ENCODE measurements at places on chromosomes 6 and 20. TPM values are rescaled to one million over a fixed set of nuclear protein-coding genes. Genes with fewer than 3 reads are reported as not detected.

- peak overlapping the region; percentile 93 for H3K27ac ChIP-seq
- peaks cover 4% of the 10 kb centered on the region for H3K36me3 ChIP-seq
- H3K4me3 ChIP-seq = no peak overlapping the region
- peaks cover 25% of the 10 kb centered on the region for H3K4me1 ChIP-seq
- no peaks in the 10 kb centered on the region for H3K27me3 ChIP-seq
Observed at GRCh38 chr20:57395111-57395966, 4.1 kb downstream of the RBM38 start.

DNA sequence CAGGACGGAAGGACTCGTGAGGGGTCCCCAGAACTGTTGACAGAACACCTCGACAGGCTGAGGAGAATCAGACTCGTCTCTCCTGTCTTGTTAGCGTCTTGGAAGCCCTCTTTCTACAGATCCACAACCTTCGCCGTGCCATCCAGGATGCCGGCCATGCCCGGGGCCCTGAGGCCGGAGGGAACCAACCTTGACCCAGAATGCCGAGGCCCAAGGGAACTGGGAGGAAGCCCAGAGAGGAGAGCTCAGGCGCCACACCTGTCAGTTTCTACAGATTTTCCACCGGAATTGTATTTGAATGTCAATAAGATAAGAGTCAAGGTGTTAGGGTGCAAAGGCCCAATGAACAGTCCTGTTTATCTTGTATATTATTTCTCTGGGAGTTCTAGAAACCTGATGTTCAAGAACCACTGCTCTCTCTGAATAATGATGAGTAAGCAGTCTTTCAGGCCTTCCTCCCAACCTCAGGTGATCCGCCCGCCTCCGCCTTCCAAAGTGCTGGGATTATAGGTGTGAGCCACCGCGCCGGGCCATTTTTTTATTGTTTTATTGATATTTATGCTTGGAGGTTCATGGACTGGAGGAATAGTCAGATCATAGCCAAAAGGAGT, 799 bp upstream of the ME1 start:
- peak; percentile 59 for DNase-seq
- peak overlapping the region; percentile 80 for H3K27ac ChIP-seq
- no peak overlapping the region for H3K4me3 ChIP-seq
- H3K27me3 ChIP-seq = no peaks in the 10 kb centered on the region
- H3K4me1 ChIP-seq = peaks cover 32% of the 10 kb centered on the region
- H3K36me3 ChIP-seq = no peaks in the 10 kb centered on the region

DNA sequence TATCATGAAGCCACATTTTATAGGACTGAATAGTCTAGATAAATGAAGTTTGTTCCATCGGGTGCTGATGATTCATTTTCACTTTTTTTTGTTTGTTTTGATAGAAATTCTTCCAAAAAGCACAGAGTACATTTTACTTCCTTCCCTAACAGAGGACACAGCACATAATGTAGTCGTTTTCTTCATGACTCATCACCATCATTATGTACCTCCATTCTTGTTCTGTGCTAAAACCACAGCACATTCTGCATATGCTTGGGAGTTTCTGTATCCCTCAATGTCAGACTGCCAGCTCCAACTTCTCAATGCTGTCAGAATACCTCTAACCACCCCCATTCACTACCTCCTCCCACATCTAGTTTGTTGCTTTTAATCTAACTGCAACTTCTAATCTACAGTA, 1004.9 kb upstream of the ADGRB3 start:
- no peak for DNase-seq
- no peaks in the 10 kb centered on the region for H3K4me1 ChIP-seq
- no peaks in the 10 kb centered on the region for H3K36me3 ChIP-seq
- H3K27me3 ChIP-seq = no peaks in the 10 kb centered on the region
- H3K27ac ChIP-seq = no peak overlapping the region

DNA sequence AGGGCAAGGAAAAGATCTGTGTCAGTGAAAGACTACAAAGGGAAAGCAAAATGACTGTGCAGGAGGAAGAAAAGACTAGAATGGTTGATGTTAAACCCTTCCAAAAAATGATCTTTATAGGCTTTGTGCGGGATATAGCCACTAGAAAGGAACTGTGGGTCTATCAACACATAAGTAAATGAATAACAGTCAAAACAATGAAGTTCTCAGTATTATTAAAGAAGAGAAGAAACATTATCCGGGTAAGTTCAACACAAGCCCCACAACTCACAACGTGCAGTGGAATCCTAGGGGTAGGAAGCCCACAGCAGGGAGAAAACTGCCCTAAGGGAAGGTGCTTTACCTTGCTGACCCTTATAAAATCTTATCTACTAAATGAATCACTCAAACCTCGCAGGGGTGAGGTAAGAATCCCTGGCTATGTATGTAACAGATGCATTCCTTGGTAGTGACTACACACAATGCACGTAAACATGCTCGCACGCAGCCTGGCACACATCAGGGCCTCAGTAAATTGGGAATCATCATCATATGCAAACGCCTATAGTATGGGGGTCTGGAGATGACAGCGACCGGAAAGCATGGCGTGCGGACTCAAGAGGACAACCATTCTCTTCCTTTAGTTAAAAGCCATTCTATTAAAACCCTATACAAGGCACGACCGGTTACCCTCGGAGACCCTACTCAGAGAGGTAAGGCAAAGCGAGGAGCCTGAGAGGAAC, 11.3 kb downstream of the TFAP2A start:
- peaks cover 5% of the 10 kb centered on the region for H3K4me1 ChIP-seq
- peak overlapping the region; percentile 30 for H3K4me3 ChIP-seq
- no peak overlapping the region for H3K27ac ChIP-seq
- peaks cover 25% of the 10 kb centered on the region for H3K27me3 ChIP-seq
- no peaks in the 10 kb centered on the region for H3K36me3 ChIP-seq

DNA sequence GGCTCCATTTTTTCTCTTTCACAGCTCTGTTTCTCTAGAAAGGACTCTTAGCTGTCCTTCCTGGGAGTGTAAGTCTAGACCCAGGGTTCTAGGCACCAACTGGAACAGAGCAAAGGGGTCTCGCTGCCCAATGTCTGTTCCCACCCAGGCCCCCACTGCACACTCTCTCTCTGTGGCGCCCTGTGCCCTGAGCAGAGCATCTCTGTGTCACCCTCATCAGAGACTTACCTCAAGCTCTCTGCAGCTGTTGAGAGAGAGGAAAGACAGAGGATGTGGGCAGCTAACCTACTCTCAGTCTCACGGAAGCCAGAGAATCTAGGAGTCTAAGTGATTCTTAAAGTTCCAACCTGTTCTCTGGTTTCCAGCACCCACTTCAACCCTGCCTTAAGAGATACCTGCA, 9.5 kb downstream of the NCR2 start:
- no peaks in the 10 kb centered on the region for H3K36me3 ChIP-seq
- no peak for DNase-seq
- H3K4me3 ChIP-seq = no peak overlapping the region

- DNase-seq = no peak
- no peak overlapping the region for H3K27ac ChIP-seq
- H3K27me3 ChIP-seq = no peaks in the 10 kb centered on the region
Observed at GRCh38 chr6:82196161-82196560, 51.4 kb downstream of the IBTK start.

- H3K4me3 ChIP-seq = no peak overlapping the region
- no peak for DNase-seq
- no peaks in the 10 kb centered on the region for H3K36me3 ChIP-seq
- H3K27me3 ChIP-seq = no peaks in the 10 kb centered on the region
- H3K27ac ChIP-seq = no peak overlapping the region
- no peaks in the 10 kb centered on the region for H3K4me1 ChIP-seq
Observed at GRCh38 chr20:47704746-47705496, 80.4 kb downstream of the SULF2 start.

GRCh38 chr6:112114577-112115223, 27.3 kb downstream of the FAM229B start:
- no peak overlapping the region for H3K4me3 ChIP-seq
- DNase-seq = no peak
- no peaks in the 10 kb centered on the region for H3K27me3 ChIP-seq
- H3K27ac ChIP-seq = no peak overlapping the region
- H3K36me3 ChIP-seq = no peaks in the 10 kb centered on the region

TMEM244 gene
- polyA plus RNA-seq = not detected

DNA sequence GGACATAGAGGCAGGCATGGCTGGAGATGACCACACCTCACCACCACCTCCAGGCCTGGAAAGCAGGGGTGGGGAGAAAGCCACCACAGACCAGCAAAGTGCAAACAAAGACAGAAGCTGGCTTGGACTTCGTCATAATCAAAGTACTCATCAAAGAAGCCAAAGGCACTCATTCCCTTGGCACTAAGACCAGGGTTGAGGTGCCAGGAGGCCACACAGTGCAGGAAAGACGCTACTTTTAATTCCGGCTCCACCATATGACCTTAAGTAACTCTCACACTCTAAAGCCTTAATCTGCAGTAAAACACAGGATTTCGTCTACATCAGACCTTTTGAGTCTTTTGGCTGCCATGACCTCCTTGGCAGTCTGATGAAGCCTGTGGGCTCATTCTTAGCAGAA, 123.1 kb downstream of the HIVEP2 start:
- no peak overlapping the region for H3K4me3 ChIP-seq
- H3K4me1 ChIP-seq = peaks cover 18% of the 10 kb centered on the region

DNA sequence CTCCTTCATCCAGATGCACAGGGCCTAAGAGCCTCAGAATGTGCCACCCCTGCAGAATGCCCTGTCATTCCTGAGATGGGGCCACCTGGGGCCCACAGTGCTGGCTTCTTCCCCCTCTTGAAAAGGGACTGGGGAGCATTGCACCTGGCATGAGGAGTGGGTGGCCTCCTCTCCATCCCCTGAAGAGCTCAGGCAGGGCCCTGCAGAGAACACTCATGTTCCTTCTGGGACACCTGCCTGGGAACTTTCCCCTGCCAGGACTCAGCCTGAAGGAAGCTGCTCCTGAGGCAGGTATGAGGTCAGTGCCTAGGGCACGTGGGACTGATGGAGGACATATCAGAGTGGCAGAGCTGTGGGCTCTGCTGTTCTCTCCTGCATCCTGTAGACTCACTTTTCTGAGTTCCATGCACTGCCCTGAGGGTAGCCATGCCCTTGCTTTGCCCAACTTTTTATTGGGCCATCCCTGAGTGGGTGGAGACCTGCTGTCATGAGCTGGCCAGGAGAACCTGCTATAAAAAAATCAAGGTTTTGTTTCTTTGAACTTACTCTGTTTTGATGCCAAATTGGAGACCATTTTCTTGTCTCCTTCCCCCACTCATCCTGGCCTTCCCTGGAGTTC, 19.5 kb downstream of the CCDC167 start:
- DNase-seq = no peak
- no peaks in the 10 kb centered on the region for H3K27me3 ChIP-seq
- no peak overlapping the region for H3K4me3 ChIP-seq
- no peak overlapping the region for H3K27ac ChIP-seq

ME1 gene
- polyA plus RNA-seq = 19.9 TPM

GRCh38 chr6:156698239-156699016, 78.8 kb upstream of the ARID1B start:
- H3K27me3 ChIP-seq = no peaks in the 10 kb centered on the region
- H3K36me3 ChIP-seq = no peaks in the 10 kb centered on the region
- no peak for DNase-seq
- H3K4me1 ChIP-seq = no peaks in the 10 kb centered on the region
- H3K4me3 ChIP-seq = no peak overlapping the region
- no peak overlapping the region for H3K27ac ChIP-seq

- no peaks in the 10 kb centered on the region for H3K27me3 ChIP-seq
- no peak for DNase-seq
- no peaks in the 10 kb centered on the region for H3K4me1 ChIP-seq
- no peak overlapping the region for H3K4me3 ChIP-seq
- H3K36me3 ChIP-seq = no peaks in the 10 kb centered on the region
Observed at GRCh38 chr6:49366539-49366938, 96.5 kb downstream of the MMUT start.

PNPLA1 gene
- not detected for polyA plus RNA-seq

DNA sequence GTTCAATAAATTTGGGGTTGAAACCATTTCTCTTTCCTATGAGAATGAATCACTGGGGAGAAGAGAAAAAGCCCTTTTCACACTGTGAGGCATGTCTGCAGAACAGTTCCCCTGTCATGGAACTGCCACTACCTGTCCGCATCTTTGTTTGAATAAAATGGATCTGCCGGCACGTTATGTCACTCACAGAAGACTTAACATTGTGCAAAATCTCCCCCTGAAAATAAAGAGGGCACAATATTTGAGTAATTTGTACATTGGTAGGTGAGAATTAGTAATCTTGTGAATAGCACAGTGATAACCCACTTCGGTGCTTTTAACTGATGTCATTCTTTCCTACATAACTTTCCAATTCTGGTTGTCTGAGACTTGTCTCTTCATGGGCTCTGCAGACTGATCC, 804.0 kb downstream of the C6orf118 start:
- no peak overlapping the region for H3K27ac ChIP-seq
- H3K36me3 ChIP-seq = no peaks in the 10 kb centered on the region
- H3K27me3 ChIP-seq = no peaks in the 10 kb centered on the region
- DNase-seq = no peak

- H3K4me1 ChIP-seq = no peaks in the 10 kb centered on the region
- DNase-seq = no peak
- H3K36me3 ChIP-seq = no peaks in the 10 kb centered on the region
- H3K4me3 ChIP-seq = no peak overlapping the region
Observed at GRCh38 chr20:59677586-59677985, 73.2 kb downstream of the PHACTR3 start.

HCRTR2 gene
- polyA plus RNA-seq = not detected

DNA sequence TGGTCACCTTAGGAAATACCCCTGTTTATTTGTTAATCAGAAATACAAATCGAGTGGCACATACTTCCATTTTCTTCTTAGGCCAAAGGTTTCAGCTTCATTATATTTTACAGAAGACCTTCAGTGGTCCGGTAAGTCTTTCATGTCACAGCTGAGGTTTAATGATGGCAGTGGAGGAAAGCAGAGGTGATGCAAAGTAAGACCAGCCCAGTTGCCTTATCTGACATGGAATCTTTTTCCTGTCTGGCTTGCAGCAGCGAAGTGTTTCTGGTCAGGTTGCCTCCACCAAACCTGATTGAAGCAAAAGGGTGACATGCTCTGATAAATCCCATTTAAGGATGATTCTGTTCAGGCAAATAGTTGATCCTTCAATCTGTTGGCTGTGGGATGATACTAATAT, 100.0 kb downstream of the PRDM1 start:
- H3K36me3 ChIP-seq = no peaks in the 10 kb centered on the region
- no peak for DNase-seq
- no peaks in the 10 kb centered on the region for H3K27me3 ChIP-seq

- no peak for DNase-seq
- H3K27ac ChIP-seq = no peak overlapping the region
- H3K4me1 ChIP-seq = no peaks in the 10 kb centered on the region
- H3K4me3 ChIP-seq = no peak overlapping the region
- H3K36me3 ChIP-seq = no peaks in the 10 kb centered on the region
Observed at GRCh38 chr6:167130712-167131684, 8.1 kb downstream of the CCR6 start.

DNA sequence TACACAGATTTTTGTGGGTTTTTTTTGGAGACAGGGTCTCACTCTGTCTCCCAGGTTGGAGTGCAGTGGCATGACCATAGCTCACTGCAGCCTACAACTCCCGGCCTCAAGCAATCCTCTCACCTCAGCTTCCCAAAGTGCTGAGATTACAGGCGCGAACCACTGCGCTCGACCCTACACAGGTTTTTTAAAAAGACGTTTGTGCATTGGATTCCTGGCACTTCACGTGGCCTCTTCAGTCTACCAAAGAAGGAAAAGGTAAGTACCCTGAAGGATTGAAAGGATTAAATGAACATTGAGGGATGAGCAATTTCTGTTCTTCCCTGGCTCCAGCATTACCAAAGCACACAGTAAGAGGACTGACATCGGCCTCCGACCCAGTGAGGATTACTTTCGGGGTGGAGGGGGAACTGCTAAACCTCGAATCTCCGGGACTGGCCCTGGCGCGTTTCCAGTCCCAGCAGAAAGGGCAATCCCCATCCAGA, 556 bp upstream of the YWHAB start:
- peaks cover 40% of the 10 kb centered on the region for H3K4me1 ChIP-seq
- no peak for DNase-seq
- peak overlapping the region; percentile 99 for H3K27ac ChIP-seq
- H3K27me3 ChIP-seq = no peaks in the 10 kb centered on the region

All from adrenal gland (tissue), 19 donors.